Amygdala (tissue), 56 donors: ENCODE measurements at places on chromosomes 7 and 10.

DNA sequence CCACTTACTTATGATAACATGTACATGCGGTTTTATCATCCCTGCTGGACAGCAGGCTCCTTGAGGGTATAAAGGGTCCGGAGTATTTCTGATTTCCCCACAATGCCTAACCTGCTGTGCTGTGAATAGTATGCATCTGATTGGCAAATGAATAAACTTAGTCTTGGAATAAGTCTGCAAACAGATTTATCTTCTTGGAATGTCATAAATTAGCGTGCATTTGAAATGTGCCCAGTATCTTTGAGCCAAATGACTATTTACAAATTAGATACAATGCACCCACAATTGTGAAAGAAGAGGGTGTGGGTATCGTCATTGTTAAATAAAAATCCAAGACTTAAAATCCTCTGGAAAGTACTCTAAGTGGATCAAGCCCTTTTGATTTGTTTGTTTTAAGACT, 106.0 kb downstream of the OSBPL3 start:
- no peak for DNase-seq

GRCh38 chr7:36995776-36996175, 271.5 kb upstream of the AOAH start:
- no peak for DNase-seq

- no peak for DNase-seq
Measured at GRCh38 chr10:9807846-9808245, 1209.8 kb upstream of the CELF2 start.

- DNase-seq: no peak
Measured at GRCh38 chr10:15223174-15223573, 54.7 kb upstream of the NMT2 start.

DNA sequence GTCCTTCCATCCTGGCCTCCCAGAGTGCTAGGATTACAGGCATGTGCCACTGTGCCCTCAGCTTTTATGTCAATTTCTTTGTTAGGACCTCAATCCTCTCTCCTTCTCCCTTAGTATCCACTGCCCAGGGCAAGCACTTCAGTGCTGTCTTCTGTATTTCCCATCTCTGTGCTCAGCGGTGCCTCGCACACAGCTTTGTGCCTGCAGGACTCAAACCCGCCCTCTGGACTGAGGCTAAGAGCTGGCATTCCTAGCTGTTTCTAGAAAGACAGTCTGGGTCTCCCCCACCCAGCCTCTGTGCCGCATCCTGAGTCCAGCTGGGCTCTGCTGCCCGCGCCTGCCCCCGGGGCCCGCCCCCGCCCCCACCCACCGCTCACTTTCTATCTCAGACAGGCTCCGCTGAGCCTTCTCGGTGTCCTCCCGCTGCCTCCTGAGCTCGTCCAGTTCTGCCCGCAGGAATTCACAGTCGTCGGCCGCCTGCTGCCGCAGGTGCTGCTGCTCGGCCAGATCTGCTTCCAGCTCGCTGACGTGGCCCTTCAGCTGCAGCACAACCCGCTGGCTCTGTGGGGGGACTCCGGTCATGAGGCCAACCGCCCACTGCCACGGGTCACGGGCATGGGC, 67.3 kb downstream of the SPDYE5 start:
- no peak for DNase-seq

GRCh38 chr10:113033991-113034390, 83.9 kb downstream of the TCF7L2 start:
- no peak for DNase-seq

DNA sequence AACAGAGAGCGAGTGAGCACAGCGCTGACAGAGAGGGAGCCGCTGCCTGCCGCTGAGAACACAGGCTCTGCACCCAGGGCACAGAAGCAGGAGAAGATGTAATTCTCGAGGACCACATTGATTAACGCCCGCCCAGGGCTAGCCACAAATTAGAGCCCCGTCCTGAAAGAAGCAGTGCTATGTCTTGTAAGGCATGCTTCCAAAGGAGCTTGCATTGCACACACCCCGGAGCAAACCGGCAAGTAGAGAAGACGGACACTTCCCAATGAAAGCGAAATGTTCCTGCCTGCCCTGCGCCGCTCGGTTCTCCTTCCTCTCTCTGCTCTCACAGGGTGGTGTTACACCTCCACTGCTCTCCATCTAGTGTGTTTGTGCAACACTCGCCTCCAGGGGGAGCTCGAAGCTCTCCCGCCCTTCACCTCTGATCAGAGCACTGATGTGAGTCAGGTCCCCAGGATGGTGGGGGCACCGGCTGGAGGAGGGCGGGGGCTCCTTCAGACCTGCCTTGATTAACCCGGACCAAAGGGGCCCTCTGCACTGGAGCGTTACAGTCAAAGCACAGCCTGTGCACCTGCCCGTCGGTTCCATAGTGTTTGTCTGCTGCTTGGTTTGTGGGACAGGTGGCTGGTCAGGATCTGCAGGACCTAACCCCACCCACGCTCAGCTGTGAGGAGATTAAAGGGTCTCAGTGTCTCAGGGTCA, 316.5 kb downstream of the ADARB2 start:
- no peak for DNase-seq

DNA sequence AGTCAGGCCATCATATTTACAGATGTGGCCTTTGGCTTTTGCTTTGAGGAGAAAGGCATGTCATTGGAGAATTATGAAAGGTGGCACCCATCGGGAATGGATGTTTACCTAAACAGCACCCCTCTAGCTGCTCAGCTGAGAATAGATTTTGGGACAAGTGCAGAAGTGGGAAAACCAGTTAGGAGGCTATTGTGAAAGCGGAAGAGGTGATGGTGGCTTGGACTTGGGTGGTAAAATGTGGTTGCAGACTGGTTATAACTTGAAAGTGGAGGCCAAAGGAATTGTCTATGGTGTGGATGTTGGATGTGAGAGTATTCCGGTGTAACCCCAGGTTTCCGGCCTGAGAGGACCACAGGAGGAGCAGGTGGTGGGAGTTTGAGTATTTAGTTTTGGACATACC, 5.2 kb upstream of the SLC12A9 start:
- no peak for DNase-seq

- DNase-seq: no peak
Measured at GRCh38 chr10:14405076-14406065, 74.6 kb upstream of the FRMD4A start.

GRCh38 chr10:102381983-102382382, 13.5 kb upstream of the NFKB2 start:
- DNase-seq: no peak

- no peak for DNase-seq
Measured at GRCh38 chr7:135167365-135167917, 3.1 kb downstream of the CYREN start.

DNA sequence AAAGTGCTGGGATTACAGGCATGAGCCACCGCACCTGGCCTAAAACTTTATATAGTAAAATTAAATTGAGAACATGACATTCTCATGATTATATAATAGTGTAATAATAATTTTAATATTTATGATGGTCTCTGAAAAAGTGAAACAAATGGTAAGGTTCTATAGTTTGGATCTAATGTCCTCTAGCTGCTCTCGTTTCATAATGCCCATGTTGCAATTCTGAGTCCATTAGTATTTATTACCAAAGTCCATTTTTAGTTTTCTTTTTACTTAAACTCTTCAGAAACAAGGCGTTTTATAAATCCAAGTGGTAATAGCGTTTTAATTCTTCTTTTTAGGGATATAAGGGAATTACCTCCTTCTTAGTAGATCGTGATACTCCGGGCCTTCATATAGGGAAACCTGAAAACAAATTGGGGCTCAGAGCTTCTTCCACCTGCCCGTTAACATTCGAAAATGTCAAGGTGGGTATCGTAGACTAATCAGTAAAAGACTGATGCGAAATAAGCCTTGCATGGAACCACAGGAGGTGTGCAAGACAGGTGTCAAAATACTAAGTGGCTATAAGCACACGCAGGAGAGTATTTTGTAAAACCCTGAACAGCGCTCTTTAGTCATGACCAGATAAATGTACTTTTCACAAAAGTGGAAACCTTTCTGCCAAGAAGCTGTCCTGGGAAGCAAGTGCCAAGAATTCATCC, 34.1 kb downstream of the ACADSB start:
- DNase-seq: no peak

DNA sequence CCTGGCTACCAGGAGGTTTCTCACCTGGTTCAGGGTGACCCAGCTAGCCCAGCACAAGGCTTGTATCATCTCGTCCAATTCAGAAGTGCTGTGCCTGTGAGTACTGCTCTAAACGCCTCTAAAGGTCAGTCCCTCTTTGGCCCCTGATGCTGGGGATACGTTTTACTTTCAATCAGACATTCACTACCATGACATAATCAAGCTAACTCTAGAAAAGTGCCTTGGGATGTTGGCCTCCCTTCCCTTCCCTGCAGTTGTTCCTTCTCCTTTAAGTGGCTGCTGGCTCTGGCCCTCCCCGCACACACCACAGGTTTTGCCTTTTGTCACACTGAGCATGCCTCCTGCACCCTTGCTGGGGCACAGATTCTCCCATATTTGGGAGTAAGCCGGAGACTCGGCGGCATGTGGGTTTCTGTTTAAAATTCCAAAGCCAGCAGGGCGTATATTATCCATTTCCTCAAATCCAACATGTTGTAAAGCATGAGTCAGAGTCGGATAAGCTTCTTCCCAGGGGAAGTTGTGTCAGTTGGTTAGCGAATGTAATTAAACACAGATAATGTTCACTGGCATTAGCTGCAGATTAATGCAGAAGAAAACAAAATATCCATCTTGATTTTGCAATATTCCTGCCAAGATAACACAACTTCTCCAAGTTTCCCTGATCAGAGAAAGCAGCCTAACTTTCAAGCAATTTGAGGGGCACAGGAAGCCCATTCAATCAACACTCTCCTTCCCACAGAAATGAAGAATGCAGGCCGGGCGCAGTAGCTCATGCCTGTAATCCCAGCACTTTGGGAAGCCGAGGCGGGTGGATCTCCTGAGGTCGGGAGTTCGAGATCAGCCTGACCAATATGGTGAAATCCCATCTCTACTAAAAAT, 31.8 kb upstream of the VCL start:
- DNase-seq: no peak

DNA sequence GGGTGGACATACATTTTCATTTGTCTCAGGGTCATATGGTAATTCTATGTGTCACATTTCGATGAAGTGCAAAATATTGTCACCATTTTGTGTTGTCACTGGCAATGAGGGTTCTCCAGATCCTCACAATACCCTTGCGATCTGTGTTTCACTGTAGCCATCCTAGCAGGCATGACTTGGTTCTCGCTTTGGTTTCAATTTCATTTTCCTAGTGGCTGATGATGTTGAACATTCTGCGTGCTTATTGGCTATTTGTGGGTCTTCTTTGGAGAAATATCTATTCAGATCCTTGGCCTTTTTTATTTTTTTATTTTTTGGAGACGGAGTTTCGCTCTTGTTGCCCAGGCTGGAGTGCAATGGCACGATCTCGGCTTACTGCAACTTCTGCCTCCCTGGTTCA, 24.8 kb upstream of the MNX1 start:
- DNase-seq: no peak

- no peak for DNase-seq
Measured at GRCh38 chr10:79295563-79295962, 51.7 kb upstream of the PPIF start.

DNA sequence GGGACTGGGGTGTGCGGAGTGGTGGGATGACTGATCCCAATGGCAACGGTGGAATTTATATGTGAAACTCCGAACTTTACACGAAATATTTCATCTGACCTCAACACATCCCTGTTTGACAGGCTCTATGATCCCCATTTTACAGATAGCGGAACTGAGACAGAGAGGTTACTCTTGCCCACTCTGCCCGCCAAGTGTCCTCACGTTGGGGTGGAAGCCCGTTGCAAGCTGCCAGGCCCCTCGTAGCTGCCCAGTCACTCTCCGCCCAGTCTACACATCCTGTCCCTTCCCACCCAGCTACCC, 397 bp upstream of the NFE2L3 start:
- DNase-seq: no peak

DNA sequence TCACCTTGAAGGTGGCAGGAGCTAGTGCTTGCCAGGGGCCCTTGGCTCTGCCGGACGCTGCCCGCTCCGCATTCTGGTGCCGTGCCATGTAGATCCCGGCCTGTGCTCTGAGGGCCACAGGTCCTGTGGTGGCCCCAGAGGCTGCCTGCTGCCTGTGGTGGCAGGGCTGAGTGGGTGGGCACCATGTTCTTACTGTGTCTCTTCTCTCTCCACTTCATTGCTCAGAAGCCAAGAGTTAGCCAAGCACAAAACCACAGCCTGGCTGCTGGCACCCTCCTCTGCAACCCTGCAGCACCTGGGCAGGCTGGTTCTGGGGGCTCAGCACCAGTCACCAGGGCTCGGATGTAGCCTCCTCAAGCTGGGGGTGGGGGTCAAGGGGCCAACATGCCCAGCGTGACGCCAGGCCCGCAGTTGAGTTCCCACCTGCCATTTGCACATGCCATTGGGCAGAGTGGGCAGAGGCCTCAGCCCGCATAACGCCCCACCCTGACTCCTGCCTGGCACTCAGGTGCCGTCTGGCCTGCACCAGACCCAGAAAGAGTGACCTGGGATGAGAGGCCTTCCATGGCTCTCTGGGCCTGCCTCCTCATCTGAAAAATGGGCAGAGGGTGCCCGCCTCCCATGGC, 16.3 kb downstream of the ZMIZ1 start:
- DNase-seq: no peak

DNA sequence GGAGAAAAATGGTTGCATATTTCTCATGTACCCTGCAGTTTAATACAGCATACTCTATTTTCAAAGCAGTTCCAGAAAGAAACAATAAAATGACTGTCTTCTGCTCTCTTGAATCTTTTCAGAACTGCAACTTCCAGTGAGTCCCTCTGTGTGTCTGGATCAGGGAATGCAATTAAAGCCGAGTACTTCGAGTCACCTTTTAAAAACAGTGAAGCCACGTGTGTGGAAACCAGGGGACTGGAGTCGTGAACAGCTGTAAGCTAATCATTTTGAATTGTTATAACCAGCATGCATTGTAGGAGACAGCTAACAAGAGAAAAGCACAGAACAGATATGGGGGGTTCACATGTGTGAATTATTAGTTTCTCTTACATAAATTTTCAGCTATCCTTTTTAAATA, 109.1 kb downstream of the CPED1 start:
- no peak for DNase-seq

- DNase-seq: no peak
Measured at GRCh38 chr10:93751124-93751523, 6.6 kb upstream of the LGI1 start.

DNA sequence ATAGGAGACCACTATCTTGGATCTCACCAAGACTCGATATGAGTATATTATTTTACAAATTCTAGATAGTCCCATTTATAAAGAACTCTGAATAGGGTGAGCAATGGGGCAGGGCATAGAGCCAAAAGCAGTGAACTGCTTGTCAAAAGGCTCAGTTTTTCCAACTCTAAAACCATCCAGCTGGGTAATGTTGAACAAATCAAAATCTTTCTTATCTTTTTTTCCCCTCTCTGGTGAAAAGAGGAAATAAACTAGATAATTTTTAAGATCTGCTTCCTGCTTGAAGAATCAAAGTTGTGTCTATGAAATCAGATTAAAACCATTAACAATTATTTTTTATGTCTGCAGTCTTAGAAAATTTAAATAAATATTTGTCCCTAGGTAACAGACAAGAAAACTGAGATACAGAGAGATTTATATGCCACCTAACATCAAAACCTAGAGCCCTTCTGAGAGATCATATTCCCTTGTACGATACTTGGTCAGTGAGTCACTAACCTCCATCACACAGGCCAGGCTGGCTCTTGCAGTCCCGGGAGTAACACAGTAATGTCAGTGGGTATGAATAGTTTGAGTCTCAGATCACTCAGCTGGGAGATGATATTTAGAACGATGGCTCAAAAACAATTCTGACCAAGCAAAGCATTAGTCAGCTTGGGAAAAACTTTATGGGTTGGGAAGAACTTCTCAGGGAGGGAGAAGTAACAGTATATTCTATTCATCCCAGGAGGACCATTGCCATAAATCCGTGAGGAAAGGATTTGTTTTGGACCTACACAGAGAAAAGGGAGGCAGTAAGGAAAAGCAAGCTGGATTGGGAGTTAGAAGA, 178.8 kb downstream of the REEP3 start:
- no peak for DNase-seq

- DNase-seq: no peak
Measured at GRCh38 chr7:15292138-15292537, 269.7 kb downstream of the AGMO start.
